ENCODE measurements at places on chromosomes 11 and 22.

GRCh38 chr22:39508393-39508792 lies 6.3 kb downstream of the MIEF1 start:
- no peak for DNase-seq

DNA sequence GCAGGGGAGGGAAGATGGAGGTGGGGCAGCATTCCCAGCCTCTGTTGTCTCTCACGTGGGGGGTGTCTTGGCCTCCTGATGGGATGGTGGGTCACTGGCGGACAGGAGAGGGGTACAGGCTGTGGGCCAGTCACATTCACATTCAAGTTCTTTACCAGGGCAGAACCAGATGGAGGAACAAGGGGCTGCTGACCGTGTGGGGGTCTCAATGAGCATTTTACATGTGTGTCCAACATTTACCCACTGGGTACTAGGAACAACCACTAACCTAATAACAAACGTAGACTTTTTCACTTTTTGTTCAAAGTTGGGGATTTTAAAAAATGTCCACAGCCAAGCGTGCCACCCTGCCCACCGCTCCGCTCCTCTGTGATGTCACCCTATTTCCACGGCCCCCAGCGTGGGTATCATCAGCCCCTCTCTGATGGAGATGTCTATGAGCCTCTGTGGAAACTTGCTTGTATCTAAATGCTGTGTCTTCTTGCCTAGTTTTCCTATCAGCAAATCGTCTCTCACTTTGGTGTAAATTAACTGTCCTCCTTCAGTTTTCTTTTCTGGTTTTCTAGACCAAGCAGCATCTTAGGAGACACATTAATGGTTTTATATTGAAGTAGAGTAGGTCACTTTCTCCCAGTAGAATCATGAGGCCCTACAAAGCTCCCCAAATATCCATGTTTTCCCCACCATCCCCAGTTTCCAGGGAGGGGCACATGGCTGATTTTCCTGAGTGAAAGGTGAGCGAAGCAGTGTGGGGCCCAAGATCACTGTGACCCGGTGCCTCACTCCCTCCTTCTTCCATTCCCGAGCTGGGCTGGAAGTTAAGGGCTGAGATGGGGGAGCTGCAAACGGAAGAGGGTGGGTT lies 936.7 kb downstream of the BRD1 start:
- DNase-seq: no peak

DNA sequence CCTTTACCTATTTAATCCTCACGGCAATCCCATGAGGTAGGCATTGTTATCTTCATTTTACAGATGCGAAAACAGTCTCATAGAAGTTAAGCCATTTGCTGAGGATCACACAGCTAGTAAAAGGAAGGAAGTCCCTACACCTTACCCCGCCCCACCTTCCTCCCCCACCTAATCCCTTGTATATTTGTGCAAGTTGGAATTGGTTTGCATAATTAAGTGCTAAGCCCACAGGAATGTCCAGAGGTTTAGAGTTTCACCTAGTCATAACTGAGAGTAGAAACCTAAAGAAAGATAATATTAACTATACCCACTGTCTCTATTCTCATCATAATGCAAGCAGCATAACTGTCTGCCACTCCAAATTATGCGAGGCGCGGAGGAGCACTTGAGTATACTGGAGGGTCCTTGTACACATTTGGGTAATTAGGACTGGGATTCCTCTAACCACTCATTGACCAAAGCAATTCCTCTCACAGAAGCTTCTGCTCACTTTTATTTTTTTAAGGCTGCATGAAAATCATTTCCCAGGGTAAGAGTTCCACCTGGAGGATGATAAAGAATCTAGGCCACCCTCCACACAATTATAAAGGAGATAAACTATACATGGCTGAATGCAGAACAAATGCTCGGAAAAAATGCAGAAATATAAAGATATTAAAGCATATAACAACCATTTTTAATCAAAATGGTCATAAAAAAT lies 199.9 kb downstream of the FAM181B start:
- DNase-seq: no peak

DNA sequence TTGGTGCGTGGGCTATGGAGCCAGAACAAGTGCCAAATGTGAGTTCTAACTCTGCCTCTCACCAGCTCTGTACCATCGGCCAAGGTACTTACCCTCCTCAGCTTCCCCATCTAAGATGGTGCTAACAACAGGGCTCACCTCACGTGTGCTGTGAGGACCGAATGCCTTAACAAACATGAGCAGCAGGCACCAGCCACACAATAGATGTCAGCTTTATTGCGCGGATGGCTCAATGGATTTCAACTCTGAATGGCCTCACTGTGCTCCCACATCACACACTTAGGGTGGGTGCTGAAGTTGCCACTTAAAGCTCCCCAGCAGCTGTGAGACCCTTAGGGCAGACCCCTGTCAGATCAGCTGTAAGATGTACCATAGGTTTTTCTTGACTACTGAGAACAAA lies 24.1 kb downstream of the RELT start:
- DNase-seq: no peak

DNA sequence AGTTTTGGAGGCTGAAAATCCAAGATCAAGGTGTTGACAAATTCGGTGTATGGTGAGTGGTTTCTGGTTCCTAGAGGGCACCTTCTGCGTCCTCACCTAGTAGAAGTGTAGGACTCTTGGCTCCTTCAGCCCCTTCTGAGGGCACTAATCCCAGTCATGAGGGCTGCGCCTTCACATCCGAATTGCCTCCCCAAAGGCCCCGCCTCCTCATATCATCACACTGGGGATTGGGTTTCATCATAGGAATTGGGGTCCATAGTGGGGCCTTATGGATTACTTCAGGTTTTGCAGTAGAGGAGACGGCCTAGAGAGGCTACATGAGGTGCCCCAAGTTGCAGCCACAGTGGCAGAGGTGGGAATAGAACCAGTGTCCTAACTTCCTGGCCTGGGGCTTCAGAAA lies 87.1 kb downstream of the CEP164 start:
- no peak for DNase-seq

DNA sequence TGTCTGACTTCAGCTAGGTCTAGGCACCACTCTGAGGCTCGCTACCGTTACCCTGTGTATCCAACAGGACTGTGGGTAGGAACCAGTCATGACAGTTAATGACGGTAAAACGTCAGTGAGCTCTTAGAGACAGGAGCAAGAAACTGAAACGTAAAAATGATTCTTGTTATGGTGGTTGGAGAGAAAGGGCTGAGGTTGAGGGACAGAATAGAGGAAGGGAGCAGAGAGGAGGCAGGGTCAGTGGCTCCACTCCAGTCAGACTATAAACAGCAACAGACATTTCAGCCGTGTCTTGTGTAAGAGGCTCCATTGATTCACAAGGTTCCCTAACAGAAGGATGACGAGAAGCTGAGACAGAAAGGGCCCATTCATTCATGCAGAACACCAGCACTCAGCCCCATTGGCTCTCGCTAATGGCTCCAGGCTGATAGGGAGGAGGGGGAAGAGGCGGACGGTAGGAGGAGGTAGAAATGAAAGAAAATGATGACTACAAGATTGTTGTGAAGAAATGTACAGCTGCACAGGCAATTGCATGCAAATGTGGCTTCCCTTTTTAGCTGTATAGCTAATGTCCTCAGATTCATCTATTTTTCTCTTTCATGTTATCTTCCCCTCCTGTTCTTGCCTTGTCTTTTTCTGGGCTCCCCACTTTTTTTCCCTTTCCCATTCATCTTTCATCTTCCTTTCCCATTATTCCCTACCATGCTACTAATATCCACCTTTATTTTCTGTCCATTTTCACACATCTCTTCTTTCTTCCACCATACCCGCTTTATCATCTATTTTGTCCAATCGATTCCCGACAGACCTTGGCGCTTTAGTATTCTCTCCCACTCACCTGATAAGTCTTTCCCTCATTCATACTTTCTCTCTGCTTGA lies 34.3 kb downstream of the ETS1 start:
- DNase-seq: peak; percentile 68

- no peak for DNase-seq
These were observed 970 bp downstream of the ASRGL1 start for GRCh38 chr11:62338218-62338617.

GRCh38 chr22:29925402-29925801 lies 42.4 kb downstream of the MTMR3 start:
- DNase-seq: no peak

- DNase-seq: no peak
These were observed 171.9 kb downstream of the GRIA4 start for GRCh38 chr11:105781807-105782206.

GRCh38 chr22:20130731-20131596 lies 640 bp upstream of the ZDHHC8 start:
- peak; percentile 78 for DNase-seq

- no peak for DNase-seq
These were observed 205.6 kb upstream of the ANO5 start for GRCh38 chr11:21987261-21987660.

- DNase-seq: no peak
These were observed 161.8 kb upstream of the GRK3 start for GRCh38 chr22:25402501-25403283.

DNA sequence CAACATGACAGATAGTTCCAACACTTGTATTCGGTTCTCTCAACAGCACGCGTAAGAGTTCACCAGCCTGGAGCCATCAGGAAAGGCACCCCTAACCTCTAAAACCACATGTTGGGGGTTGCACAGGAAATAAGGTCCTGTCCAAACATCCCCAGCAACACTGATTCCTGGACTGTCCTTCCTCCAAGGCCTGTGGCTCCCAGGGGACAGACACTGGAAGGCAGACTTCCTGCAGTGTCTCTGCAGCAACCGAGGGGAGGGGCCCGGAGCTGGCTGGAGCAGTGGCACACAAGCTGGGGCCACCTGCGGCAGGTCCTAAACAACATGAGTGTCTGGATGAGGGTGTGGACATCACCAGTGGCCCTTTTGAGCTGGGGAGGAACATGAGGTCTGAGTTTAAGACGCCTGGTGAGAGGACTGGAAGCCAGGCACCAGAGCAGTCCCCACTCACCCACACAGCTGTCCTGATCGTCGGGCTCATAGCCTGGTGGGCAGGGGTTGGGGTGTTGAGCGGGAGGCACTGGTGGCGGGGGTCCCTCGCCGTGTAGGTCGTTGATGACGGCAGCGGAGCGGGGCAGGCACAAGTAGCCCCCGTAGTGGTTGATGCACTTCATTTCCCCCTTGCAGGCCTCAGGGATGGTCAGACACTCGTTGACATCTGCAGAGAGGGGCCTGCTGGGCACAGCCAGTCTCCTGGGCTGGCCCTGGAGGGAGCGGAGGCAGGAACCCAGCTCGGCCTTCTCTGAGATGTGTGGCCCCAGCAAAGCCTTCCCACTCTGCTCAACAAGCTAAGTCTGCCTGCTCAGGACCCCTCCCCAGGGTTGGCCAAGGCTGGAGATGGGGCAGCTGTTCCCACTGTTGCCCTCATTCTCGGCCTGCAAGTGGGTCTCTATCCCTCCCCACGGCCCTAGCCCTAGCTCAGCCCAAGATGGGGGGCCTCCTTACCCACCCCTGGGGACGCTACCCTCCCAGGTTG lies 1.6 kb downstream of the EFEMP2 start:
- no peak for DNase-seq

DNA sequence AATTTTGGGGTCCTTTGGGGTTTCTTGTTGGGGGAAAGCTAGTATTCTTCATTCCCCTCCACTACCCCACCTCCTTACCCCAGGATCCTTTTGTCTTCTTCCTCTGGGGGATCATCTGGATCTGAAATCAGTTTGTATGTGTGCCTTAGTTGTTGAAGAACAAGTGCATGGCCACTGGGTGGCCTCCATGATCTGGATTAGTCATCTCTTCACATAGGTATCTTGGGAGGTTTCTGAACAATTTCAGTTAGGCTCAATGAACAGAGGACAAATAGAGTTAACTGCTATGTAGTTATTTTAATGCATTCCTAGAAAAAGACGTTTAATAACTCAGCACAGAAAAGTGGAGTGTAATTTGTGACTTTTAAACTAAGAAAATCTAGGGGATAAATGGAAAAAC lies 7.1 kb upstream of the VWA5A start:
- no peak for DNase-seq

GRCh38 chr11:20668844-20669819 lies at the start of gene NELL1:
Gene NELL1 (plus strand): TSS chr11:20669586.
- DNase-seq: no peak

GRCh38 chr11:22304337-22304961 lies 33.7 kb upstream of the SLC17A6 start:
- DNase-seq: no peak

DNA sequence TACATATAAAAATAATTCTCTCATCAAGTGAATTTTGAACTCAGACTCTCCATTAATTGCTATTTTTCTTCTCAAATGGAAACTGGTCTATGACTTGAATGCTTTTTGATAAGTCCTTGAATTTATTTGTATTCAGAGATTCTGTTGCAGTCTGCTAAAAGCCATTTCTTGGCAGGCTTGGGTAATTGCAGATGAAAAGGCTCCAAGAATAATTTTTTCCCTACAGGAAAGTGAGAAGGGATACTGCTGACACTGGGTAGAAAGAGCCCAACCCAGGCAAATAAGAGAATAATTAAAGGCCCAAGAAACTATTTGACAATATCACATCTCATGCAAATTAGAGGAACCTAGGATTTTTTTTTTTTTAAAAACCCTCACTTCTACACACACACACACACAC lies 246.5 kb upstream of the DDI1 start:
- no peak for DNase-seq

All from substantia nigra (tissue), 51 donors.